ENCODE measurements at places on chromosomes 4 and X. TPM values are rescaled to one million over a fixed set of nuclear protein-coding genes. Genes with fewer than 3 reads are reported as not detected.

Gene CYLC1
- not detected for total RNA-seq

Gene GLRA2
- not detected for total RNA-seq

Gene MSMO1
- total RNA-seq: 120 TPM

Gene DSPP
- total RNA-seq: not detected

Gene RASGEF1B
- 0.44 TPM for total RNA-seq

Gene BGN
- total RNA-seq: 4.4 TPM

Gene DKK2
- 0.13 TPM for total RNA-seq

Gene MAGEA12
- total RNA-seq: not detected

Gene SSX5
- not detected for total RNA-seq

Gene PCDH19
- total RNA-seq: 2.2 TPM

Gene DMP1
- total RNA-seq: not detected

Gene APELA
- not detected for total RNA-seq

Gene PHEX
- total RNA-seq: 0.32 TPM

Gene FGF2
- 21.4 TPM for total RNA-seq

Gene GYG2
- total RNA-seq: under 0.01 TPM

Gene PABPC4L
- 1.4 TPM for total RNA-seq

Gene LRCH2
- 11.2 TPM for total RNA-seq

Gene GYPB
- not detected for total RNA-seq

Gene GPC3
- total RNA-seq: not detected

Gene USP17L27
- not detected for total RNA-seq

Gene SFRP2
- total RNA-seq: under 0.01 TPM

Gene GAGE2A
- not detected for total RNA-seq

Gene PPP1R3F
- 4.2 TPM for total RNA-seq

Gene MAGEC1
- not detected for total RNA-seq

Gene F8A3
- total RNA-seq: 1.1 TPM

Gene MCTS1
- 28.3 TPM for total RNA-seq

Gene ADH6
- total RNA-seq: not detected

Gene VCX2
- not detected for total RNA-seq

Gene SASH3
- total RNA-seq: not detected

Gene CHIC1
- 11.1 TPM for total RNA-seq

Gene FAM47A
- not detected for total RNA-seq

Gene DMRTC1
- not detected for total RNA-seq

Gene RP2
- total RNA-seq: 31.3 TPM

Gene MAGEB2
- total RNA-seq: not detected

Gene PWWP3B
- not detected for total RNA-seq

Gene SGMS2
- total RNA-seq: 80.5 TPM

Gene WDFY3
- total RNA-seq: 55.0 TPM

Gene MEPE
- not detected for total RNA-seq

Gene HOPX
- total RNA-seq: 1.1 TPM

Gene HTN1
- total RNA-seq: not detected

Gene ITGB1BP2
- total RNA-seq: 5.2 TPM
